Muscle of leg (tissue), 16 donors: ENCODE measurements at places on chromosomes 16 and 17. TPM values are rescaled to one million over a fixed set of nuclear protein-coding genes. Genes with fewer than 3 reads are reported as not detected.

SSTR5 gene
- 0.10 TPM for polyA plus RNA-seq

- DNase-seq, result no peak
Observed at GRCh38 chr17:69406941-69407340, 7.6 kb upstream of the MAP2K6 start.

DNA sequence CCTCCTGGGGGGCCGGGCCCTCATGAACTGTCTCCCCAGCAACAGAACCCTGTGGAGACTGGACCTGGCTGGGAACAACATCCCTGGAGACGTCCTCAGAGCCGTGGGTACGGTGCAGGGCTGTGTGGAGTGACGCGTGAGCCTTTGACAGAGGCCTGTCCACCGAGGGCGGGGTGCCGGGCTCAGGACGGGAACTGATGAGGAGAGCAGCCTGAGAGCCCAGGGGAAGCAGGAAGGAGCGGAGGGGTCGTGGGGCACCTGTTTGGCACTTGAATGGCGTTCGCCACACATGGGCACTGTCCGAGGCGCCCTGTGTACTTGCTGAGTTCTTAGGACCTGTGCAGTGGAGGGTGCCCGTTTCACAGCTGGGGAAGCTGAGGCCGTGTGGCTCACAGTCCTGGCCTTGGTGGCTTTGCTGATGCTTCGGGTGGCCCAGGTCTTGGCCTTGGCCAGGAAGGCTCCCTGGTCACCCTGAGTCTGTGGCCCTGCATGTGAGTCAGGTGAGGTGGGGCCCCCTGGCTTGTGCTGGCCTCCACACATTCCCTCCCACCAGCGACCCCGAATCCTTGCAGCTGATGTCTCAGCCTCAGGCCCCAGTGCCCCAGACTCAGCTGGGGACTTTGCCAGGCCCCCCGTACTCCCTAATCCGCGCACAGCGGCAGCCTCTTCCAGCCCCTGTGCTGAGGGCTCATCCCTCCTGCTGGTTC is 2.4 kb downstream of the LRRC45 start:
- DNase-seq, result no peak

PRSS33 gene
- not detected for polyA plus RNA-seq

DNA sequence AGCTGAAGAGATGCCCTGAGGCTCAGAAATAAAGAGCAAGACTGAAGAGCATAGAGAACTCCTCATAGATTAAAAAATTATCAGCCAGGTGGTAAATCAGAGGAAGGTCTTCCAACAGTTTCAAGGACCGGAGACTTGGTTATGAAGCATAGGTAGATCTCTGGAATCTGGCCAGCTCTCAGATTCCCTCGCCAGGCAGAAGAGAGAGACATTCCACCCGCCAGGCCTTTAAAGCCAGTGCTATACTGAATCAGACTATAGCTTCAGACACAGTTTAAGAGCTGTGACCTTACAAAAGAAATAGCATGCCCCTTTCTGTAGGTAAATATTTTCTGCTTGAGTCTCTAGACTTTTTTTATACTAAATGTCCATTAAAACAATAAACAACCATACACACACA is 70.3 kb downstream of the NFATC3 start:
- DNase-seq, result no peak

OTOP3 gene
- not detected for polyA plus RNA-seq

CFDP1 gene
- polyA plus RNA-seq, result 111 TPM

GRCh38 chr17:78317794-78318400 is 42.0 kb downstream of the SOCS3 start:
- DNase-seq, result no peak

SBK1 gene
- 17.2 TPM for polyA plus RNA-seq

ITGAE gene
- 31.3 TPM for polyA plus RNA-seq

DNA sequence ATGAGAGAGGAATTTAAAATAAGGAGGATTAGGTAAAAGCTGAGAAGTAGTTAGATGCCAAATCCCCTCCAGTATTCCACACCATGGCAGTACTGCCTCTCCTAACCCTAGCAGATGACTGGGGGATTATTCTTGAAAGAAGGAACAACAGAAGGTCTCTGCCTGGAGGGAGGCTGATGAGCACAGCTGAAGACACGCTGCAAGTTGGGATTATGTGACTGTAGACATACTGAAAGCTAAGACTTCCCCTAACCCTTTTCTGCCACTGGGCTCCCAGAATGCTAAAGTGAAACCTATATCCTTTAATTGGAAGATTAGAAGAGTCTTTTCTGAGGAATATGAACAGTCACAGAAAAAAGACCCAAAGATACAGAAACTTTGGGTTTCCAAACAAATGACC is 27.7 kb upstream of the SLC46A1 start:
- DNase-seq, result no peak

- peak; percentile 92 for DNase-seq
Observed at GRCh38 chr16:17691899-17692176, 221.1 kb upstream of the XYLT1 start.

DNA sequence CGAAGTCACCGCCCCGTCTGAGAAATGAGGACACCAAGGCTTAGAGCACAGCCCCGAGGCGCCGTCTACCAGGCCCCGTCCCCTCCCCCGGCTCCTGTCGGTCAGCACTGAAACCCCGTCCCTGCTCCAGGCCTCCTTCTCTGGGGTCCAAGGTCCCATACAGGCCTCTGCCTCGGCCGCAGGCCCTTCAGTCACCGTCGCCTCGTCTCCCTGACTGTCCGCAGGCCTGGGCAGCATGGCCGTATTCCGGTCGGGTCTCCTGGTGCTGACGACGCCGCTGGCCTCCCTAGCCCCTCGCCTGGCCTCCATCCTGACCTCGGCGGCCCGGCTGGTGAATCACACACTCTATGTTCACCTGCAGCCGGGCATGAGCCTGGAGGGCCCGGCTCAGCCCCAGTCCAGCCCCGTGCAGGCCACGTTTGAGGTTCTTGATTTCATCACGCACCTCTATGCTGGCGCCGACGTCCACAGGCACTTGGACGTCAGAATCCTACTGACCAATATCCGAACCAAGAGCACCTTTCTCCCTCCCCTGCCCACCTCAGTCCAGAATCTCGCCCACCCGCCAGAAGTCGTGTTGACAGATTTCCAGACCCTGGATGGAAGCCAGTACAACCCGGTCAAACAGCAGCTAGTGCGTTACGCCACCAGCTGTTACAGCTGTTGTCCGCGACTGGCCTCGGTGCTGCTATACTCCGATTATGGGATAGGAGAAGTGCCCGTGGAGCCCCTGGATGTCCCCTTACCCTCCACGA is 617 bp downstream of the COASY start:
- DNase-seq, result no peak

KLHL10 gene
- polyA plus RNA-seq, result 0.25 TPM

KRT32 gene
- not detected for polyA plus RNA-seq

FBF1 gene
- polyA plus RNA-seq, result 6.4 TPM

DNA sequence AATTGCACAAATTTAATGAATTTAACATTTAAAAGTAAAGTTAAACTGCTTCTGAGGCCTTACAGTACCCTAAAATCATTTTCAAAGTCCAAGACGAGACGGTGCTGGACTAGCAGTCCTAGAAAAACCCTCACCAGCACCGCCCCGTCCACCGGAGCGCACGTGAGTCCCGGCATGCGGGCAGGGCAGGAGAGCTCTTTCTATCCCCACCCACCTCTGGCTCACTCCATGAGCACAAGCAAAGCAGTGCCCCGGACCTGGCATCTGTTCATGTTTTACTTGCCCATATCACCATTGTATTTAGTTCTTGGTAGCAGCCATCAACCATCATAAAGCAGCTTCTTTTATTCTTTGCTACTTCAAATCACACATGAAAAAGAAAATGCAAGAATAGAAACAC is 41.7 kb downstream of the ANKRD11 start:
- no peak for DNase-seq

DNA sequence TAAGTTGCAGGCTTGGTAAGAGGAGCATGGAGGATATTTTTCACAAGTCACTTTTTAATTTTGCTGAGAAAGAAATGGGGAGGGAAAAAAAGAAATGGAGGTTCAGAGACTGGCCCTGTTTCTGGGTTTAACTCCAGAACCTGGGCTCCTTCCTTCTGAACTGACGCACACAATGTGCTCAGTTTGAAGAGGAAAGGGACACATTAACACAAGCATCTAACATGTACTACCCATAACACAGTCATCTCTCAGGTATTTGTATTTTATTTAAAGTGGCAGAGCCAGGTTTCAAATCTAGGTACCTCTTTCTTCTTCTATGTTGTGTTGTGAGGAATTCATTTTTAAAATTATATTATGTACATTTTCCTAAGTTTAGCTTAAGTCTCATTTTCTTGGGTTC is 5.3 kb upstream of the TMEM100 start:
- no peak for DNase-seq

DNA sequence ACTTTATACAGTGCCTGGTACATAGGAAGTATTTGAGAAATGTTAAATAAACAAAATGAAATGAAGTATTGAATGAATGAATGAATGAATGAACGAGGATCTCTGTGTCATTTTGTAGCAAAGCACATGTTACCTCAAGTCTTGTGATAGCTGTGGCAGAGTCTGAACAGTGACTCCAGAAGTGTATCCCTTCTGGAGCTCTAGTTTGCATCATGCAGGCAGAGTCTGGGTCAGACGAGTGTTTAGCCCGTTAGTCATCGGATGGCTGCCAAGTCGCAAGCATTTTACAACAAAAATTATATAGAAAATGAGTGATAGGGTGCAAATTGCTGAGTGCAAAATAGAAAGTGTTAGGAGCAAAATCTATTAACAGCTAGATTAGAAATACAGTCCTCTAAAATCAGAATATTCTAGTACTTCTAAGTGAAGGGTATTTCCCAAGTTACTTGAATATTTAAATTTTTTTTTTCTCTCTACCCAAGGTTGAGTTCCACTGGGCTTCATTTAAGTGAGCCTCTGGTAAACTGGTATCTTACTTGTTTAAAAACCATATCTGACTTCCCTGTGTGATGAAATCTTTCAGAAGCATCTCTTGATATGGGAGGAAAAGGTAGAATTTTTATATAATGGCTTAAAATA is 113.3 kb downstream of the FTO start:
- no peak for DNase-seq

- no peak for DNase-seq
Observed at GRCh38 chr16:1093284-1094123, 2.5 kb downstream of the C1QTNF8 start.

DNA sequence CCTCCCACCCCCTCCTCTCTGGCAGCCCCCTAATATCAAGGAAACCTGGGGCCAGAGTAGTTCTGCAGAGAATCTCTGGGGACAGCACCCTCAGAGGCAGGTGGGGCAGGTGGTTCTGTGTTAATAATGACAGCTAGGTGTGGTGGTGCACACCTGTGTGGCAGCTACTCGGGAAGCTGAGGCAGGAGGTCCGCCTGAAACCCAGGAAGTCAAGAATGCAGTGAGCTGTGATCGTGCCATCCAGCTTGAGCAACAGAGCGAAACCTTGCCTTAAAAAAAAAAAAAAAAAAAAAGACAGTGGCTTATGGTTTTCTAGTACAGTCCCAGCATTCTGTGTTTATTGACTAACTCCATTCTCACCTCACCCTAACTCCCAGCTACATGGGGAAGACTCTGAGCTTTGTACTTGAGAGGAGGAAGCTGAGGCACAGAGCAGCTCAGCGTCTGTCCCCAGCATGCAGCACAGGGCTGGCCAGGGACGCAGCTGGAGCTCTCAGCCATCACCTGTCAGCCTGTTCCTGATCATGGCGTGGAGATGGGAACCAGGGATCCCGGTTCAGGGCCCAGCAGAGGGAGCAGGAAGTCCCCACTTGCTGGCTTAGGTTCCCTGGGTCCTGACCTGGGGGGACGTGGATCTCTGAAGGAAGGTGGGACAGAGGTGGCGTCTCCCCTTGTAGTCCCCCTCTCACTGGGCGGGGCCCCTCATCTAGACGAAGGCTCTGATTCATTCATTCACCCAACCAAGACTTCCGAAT is 6.1 kb downstream of the DBNDD1 start:
- no peak for DNase-seq

DNA sequence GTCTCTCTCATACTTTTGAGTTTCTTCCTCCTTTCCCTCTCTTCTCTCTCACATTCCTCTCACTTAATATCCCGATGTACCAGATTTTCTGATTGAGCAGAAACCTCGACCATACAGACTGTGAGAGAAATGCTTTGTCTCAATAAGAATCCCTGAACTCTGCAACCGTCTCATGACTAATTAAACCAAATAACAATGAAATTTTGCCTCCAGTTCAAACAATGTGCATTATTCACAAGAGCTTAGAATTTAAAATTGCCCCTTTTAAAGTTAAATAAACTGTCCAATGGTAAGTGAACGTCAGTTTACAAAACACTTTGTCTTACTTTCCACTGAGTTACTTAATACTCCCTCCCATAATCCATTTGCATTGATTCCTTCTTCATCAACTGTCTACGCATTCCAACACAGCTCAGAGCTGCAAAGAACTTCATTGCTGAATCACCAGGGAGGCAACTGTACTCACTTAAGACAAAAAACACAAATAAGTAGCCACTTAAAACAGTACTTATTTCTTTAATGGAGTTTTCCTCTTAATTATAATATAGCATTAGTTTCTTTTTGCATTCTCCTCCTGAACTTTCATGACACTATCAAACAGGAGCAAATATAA is 4.9 kb downstream of the CDH11 start:
- DNase-seq, result no peak

- DNase-seq, result no peak
Observed at GRCh38 chr17:8904201-8904600, 36.7 kb upstream of the PIK3R6 start.

DNA sequence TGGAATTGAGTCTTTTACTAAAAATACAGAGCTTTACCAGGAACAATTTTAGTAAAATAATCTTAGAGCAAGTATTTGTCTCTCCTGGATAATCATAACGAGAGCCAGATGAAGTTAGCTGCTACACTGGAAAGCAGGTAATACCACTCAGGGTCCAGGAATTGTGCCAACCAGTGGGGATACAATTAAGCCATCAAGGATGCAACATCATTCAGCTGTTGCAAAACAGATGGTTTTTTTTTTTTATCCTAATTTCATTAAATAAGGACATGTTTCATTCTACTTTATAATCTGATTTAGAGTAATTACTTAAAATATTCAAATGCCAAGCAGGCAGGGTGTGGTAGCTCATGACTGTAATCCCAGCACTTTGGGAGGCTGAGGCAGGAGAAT is 10.2 kb downstream of the MMD start:
- DNase-seq, result no peak

- DNase-seq, result peak; percentile 97
Observed at GRCh38 chr17:38748149-38748891, at the start of gene PCGF2. Gene PCGF2 (minus strand): TSS chr17:38748336. CDS start chr17:38740402, 7,934 bp downstream.

GRCh38 chr17:33896263-33896662 is 358.8 kb upstream of the CCL2 start:
- DNase-seq, result no peak

- DNase-seq, result no peak
Observed at GRCh38 chr17:76079956-76080767, 1.2 kb downstream of the ZACN start.
